ENCODE measurements at places on chromosomes 7 and 10. TPM values are rescaled to one million over a fixed set of nuclear protein-coding genes. Genes with fewer than 3 reads are reported as not detected.
A peak's percentile ranks its signal among the peaks of the same experiment; 100 is the strongest.

PURB gene
- 20.2 TPM for total RNA-seq

DPP6 gene
- not detected for total RNA-seq

HYAL4 gene
- total RNA-seq, result not detected

RBP3 gene
- not detected for total RNA-seq

FFAR4 gene
- total RNA-seq, result not detected

OR2A12 gene
- not detected for total RNA-seq

CLCN1 gene
- total RNA-seq, result not detected

FGFBP3 gene
- 1.4 TPM for total RNA-seq

SFMBT2 gene
- 1.9 TPM for total RNA-seq

PDAP1 gene
- total RNA-seq, result 81.3 TPM

C10orf143 gene
- not detected for total RNA-seq

PDIA4 gene
- total RNA-seq, result 183 TPM

GRCh38 chr10:113473851-113474250, 79.0 kb upstream of the HABP2 start:
- DNase-seq, result no peak

- DNase-seq, result no peak
These were observed 1137.0 kb upstream of the PHF14 start for GRCh38 chr7:9836671-9837070.

GRCh38 chr10:5490698-5491464, 8.5 kb downstream of the CALML5 start:
- no peak for DNase-seq

DNA sequence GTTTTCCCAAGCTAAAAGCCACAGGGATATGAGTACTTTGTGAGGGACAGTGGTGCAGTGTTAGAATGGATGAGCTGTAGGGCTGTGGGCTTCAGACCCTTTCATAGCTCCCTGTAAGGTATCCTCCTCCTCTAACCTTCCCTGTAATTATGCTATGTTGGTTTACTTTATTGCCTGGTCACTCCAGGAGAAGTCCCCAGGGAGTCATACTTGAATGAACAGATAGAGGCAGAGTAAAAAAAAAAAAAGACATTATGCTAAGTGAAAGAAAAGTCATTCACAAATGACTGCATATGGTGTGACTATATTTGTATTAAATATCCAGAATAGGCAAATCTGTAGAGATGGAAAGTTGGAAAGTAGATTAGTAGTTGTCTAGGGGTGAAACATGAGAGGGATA, 434.4 kb downstream of the AUTS2 start:
- DNase-seq, result no peak

GRCh38 chr7:38335492-38336147, 62.2 kb upstream of the TARP start:
- peak; percentile 92 for DNase-seq

- no peak for DNase-seq
These were observed 230.9 kb downstream of the ZEB1 start for GRCh38 chr10:31549896-31550295.

DNA sequence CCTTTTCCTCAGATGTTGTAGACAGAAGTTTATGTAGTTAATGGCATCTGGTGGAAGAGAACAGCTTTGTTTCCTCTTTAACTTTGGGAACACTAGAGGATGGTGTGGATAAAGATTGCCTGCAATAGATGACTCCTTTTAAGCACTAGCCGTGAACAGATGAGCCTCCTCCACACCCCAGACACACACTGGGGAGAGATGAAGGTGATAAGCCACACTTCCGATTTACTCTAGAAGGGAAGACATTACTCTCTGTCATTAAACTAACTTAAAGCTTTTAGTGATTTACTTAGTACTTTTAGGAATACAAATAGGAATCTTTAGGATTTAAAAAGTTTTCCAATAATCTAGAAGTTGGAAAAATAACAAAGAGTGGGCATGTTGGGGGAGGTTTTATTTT, 6.8 kb downstream of the HSPA14 start:
- DNase-seq, result no peak

- no peak for DNase-seq
These were observed 96.1 kb downstream of the TNS3 start for GRCh38 chr7:47485640-47486435.

DNA sequence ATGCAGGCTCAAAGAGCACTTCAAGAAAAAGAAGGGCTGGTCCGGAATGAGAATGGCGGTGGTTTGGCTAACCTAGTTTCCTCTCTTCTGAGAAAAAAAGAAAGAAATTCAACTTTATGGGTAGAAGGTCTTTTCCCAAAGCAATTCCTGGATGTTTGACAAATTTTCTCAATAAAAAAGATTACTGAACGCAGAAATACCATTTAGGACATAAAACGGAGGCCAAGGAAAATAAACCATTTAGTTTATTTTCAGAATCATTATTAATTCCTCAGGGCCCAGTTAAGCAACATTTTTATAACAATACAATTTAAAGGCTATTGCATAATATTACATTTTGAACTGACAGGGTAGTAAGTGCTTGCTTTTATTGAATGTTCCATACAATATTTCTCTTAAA, 284.6 kb upstream of the ANKRD30A start:
- DNase-seq, result no peak

DNA sequence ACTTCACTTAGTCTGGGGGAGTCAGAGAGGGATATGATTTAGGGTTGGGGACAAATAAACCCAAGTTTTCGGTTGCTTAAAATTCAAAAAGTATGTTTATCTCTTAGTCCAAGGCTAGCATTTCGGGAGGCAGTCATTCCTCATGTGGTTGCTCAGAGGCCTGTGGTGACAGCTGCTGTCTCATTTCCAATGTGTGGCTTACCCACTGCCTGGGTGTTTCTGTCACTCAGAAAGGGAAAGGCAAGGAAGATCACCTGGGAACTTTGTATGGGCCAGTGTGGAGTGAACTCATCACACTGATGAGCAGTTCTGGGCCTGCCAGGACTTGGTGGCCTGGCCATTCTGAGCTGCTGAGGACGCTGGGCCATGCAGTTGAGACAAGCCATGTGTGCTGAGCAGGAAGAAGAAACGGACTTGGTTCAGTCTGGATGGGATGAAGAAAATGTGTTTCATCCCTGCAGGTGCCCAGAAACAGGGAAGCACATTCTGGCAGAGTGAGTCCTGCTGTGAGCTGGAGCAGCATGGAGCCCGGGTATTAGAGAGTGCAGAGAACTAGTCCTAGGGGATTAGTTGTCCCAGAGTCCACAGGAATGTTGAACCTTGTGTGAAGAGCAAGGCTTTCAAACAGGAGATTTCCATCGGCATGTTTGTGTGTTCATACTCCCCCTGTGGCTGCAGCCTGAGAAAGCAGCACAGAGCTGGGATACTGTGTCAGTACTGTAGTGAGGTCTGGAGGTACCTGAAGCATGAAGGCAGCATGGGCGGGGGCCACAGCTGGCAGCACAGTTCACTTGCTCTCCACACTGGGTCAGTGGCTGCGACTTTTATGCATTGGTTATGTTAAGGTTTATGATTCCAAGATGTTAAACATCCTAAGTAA, 211.1 kb upstream of the IGFBP3 start:
- no peak for DNase-seq

DNA sequence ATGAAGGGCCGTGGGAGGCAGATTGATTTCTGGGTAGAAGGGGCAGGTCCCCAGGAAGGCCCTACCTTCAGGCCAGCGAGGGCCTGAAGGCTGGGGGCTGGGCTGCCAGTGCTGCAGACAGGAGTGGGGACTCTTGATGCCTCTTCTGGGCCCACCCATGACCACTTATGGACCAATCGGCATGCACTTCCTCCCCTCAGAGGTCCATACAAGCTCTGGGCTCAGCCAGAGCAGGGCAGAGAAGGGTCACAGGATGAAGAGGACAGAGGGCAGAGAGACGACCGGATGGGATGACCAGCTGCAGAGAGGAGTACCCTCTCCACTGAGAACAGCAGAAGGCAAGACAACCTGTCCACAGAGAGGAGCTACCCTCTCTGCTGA, 120.1 kb downstream of the DYNC2I1 start:
- peak; percentile 18 for DNase-seq

DNA sequence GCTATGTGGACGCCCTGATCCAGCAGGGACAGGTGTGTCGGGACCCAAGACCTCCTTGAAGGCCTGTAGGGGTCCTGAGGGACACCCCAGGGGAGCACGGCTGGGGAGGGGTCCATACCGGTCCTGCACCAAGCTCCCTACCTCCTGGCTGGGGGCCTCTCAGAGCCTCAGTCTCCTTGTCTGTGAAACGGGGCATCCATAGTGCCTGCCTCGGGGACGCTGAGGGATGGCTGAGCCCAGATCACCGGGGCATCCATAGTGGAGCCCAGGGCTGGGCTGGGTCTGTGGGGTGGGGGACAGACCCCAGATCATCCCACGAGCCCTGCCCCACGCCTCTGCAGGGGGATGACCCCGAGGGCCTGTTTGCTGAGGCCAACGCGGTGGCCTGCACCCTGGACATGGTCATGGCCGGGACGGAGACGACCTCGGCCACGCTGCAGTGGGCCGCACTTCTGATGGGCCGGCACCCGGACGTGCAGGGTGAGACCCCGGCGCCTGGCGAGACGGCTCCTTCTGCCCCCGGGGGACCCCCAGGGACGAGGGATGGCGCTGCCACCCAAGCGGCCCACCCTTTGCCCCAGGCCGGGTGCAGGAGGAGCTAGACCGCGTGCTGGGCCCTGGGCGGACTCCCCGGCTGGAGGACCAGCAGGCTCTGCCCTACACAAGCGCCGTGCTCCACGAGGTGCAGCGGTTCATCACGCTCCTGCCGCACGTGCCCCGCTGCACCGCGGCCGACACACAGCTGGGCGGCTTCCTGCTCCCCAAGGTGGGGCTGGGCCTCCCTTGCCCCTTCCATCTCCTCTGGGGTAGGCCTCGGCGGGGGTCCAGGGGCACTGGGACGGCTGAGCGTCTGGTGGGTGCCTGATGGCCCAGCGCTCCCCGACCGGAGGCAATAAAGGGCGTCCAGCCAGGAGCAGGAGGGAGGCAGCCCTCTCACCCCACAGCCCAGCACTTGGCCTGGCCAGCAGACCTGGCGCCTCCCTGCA, 4.1 kb downstream of the CYP2W1 start:
- no peak for DNase-seq

DNA sequence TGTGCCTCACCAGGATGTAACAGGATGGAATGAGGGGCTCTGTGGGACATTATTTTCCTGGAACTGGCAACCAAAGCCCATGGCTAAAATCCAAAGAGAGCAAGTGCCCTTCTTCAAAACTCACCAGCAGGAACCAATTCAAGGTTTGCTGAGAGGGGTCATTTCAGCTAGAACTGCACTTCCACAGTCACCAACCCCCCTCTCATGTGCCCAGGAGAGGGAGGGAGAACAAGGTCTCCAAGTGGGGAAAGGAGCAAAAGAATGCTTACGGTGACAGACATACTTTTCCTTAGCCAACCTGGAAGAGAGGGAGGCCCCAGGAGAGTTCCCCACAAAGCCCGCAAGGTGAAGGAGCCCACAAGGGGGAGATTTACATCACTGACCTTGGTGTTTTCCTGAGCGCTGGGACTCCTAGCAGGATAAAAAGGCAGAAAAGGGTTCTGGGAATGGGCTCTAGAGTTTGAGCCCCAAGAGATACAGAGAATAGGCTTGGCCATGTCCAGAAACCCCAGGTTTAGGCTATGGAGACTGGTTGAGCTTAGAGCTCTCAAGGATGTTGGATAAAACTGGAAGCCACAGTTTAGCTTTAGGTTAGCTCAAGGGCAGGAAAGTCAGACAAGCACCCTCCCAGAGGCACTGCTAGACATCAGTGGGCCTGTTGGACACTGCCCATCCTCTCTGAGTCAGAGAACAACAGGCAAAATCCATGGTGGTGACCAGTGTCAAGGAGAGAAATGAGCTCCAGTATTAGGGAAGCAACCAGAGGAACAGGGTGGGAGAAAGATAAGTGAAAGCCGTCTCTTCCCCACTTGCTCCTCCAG, 63.9 kb upstream of the GHITM start:
- no peak for DNase-seq

DNA sequence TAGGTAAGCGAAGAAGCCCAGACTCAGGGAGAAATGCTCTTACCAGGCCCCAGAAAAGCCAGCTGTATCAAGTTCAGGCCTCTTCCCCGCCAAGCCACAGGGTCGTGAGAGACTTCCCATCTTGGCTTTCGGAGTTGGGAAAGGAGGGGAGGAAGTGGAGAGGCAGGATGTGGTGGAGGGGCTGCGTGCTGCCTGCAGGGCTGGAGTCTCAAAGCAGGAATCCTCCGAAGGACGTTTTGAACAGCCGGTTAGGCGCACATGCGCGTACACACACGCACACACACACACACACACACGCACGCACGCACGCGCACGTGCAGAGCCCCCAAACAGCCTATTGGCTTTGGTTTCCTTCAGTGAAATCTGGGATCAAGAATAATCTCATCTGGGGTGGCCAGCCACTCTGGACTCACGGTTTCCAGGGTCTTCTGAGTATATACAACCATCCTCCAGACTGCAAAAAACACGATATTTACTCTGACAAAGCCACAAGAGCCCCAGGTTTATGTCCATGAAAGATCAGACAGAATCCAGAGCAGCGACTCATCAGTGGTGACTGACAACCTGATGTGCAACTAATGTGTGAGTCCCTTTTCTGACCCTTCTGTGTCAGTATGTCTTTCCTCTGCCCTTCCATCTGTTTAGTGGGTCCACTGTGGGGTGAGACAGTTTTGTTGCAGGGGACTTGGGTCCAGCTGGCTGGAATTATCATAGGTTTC, 115.0 kb upstream of the ZNF438 start:
- peak; percentile 79 for DNase-seq

DNA sequence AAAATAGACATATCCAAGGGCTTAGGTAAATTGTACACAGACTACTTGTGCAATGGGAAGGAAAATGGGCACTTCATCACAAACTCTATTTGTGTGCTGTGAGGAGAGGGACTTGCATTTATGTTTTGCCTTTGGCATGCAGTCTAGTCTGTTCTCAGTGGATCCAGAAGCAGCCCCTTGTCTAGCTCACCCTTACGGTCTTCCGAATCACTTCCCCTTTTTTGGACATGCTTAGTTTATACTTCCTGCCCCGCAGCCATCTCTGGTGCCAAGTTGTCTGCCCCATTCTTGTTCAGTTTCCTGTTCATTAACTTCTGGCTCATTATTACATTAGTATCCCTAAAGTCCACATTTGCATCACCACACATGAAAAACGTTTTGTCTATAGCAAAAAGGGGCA, 161.6 kb downstream of the NRCAM start:
- peak; percentile 34 for DNase-seq

GRCh38 chr7:80611779-80612178, 26.7 kb upstream of the CD36 start:
- DNase-seq, result peak; percentile 12

DNA sequence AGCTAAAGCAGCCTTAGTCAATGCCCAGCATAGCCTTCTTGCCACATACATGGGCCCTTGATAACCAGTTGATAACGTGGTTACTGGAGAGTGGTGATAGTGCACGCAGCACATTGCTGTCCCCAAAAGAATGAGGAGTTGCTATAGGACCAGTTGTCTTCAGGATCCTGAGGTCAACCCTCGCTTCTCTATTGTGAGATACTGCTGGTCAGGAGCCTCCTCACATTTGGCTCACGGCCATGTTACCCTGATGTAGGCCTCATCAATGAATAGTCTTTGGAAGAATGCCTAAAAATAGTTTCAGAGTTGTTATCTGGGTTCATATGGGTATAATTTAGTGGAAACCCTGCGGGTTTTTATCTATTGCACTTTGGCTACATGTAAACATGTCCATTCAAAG, 230.7 kb downstream of the VTI1A start:
- no peak for DNase-seq

- no peak for DNase-seq
These were observed 282.3 kb downstream of the TWIST1 start for GRCh38 chr7:18835001-18835690.

- no peak for DNase-seq
These were observed 7.6 kb upstream of the SYPL1 start for GRCh38 chr7:106119719-106120118.
